GM12891 (cell line): ENCODE measurements at places on chromosomes 5 and 9.

DNA sequence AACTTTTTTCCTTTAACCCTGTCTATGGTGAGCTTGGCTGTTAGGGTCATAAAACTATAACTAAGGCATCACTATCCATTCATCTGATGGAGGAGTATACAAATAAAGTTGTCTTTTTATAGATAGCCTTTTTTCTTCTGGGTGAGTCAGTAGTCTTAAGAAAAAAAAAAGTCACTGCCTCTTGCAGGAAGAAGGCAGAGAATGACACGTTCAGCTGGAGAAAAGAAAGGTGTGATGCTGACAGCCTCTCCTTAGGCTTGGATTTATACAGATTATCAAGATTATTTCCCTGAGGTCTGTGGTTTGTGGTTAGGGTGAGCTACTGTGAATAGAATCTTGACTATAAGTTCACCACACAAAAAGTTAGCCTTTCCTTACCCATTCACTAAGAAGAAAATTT, 23.0 kb downstream of the EPB41L4B start:
- no peak for DNase-seq

DNA sequence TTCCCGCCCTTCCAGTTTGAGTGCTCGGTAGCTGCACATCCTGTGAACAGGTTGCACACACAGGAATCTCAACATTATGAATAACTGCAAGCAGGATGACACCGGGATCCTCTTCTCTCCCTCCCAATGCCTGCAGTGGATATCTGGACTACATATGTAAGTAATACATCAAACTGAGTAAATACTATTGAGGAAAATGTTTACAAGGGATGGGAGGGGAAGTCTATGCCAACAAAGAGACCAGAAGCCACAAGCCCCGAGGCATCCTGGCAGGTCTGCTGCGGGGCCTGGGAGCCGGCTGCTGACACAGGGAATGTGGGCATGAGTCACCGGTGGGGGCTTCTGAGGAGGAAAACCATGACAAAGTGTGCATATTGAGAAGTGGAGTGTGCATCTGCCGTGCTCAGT, 8.6 kb upstream of the ANKRD33B start:
- no peak for DNase-seq

DNA sequence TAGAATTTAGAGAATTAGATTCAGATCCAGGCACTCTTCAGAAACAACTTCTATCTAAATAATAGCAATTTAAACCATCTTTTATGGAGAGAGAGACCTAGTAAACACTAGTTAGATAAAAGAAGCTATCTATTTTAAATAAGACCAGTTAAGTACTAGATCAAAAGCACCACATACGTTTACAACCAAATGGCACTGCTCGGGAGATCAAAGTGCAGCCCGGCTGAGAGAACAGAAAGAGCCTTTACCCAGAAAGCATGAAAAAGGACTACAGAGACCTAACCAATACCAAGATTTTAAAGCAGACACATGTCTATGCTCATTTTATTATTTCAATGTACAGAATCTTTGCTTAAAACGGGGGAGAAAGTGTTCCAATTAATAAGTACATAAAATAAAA, 30.8 kb downstream of the LIX1 start:
- DNase-seq: no peak

- DNase-seq: no peak
Measured at GRCh38 chr5:56037531-56038010, 42.8 kb upstream of the IL6ST start.
